Activated gamma-delta T cell treated with Interleukin-2 at 50 U/mL for 16 hours (primary cell): ENCODE measurements at places on chromosomes 3 and 15.

DNA sequence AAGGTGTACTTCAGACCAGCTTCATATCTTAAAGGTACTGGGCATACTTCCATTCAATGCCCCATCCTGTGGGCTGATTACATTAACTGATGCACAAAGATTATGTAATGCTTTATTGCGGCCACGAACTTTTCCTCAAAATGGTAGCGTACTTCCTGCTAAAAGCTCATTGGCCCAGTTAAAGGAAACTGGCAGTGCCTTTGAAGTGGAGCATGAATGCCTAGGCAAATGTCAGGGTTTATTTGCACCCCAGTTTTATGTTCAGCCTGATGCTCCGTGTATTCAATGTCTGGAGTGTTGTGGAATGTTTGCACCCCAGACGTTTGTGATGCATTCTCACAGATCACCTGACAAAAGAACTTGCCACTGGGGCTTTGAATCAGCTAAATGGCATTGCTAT, 3.4 kb downstream of the SKIL start:
- DNase-seq, result no peak

GRCh38 chr3:143269741-143270140, 150.2 kb downstream of the CHST2 start:
- no peak for DNase-seq

- no peak for DNase-seq
Measured at GRCh38 chr15:48644827-48645557, 517 bp downstream of the FBN1 start.

DNA sequence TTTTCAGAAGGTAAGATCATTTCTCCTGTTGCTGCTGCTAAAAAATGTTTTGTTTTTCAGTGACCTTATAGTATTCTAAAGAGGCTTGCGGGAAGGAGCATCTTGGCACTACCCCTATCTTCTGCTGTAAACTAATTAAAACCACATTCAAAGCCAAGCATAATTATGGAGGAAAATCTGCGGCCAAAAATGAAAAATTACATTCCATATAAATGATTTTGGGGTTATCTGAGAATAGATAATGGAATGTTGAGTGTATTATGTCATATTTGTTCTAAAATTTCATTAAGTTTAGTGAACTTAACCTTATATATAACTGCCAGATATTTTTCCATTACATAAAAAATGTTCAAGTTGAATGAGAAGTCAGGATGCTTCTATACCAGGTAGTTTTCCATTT, 170.4 kb upstream of the TMC3 start:
- no peak for DNase-seq

DNA sequence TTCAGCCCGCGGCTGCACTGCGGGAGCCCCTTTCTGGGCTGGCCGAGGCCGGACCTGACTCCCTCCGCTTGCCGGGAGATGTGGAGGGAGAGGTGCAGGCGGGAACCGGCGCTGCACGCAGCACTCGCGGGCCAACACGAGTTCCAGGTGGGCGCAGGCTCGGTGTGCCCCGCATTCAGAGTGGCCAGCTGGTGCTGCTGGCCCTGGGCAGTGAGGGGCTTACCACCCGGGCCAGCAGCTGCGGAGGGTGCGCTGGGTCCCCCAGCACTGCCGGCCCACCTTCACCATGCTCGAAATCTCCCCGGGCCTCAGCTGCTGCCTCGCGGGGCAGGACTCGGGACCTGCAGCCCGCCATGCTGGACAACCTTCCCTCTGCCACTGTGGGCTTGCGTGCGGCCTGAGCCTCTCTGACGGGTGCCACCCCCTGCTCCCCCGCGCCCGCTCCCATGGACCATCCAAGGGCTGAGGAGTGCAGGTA, 733.5 kb upstream of the CCDC54 start:
- DNase-seq, result no peak

DNA sequence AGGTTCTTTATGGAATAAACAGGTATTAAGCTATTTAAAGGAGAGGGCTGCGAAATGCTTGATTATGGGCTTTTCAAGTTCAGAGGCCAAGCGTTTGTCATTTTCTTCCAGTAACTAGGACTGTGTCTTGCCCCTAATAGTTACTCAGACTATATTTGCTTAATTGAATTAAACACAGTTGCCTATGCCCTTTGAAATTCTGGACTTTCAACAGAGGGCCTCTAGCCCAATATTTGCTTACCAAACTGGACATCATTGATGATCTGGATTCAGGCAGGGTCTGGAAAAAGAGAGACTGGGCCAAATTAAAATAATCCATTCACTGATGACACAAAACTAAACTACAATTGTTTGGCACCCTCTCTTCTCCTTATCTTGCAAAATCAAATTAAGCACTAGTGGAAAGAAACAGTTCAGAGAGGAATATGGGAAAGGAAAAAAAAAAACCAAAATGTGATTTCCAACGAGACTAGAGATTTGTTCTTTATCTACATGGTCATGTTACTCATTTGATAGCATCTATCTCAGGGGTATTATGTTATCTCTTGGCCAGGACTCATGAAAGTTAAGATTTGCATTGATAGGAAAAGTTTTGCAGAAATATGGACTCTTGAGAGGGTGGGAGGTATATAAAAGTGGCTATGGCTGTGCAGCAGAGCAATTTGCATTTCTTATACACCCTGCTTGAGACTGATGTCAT, 75.1 kb upstream of the TSEN2 start:
- DNase-seq, result no peak
